Activated naive CD8-positive, alpha-beta T cell treated with anti-CD3 and anti-CD28 coated beads, Interleukin-2, amount 50 U/mL, for 24 hours (primary cell): ENCODE measurements at places on chromosomes 3 and 15.

GRCh38 chr15:65366122-65366892, 11.5 kb downstream of the IGDCC3 start:
- DNase-seq, result no peak

DNA sequence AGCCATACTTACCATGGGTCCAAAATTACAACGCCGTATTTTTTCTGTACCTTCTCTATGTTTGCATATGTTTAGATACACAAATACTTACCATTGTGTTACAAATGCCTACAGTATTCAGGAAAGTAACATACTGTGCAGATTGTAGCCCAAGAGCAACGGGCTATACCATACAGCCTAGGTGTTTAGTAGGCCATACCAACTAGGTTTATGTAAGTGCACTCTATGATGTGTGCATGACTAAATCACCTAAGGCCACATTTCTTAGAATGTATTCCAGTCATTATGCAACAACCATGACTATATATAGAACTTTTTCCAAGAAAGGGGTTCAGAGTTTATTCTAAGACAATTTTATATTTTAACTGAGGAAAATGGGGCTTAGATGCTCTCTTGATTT, 411.7 kb downstream of the MAGI1 start:
- no peak for DNase-seq

GRCh38 chr15:34154725-34155204, 52.9 kb downstream of the PGBD4 start:
- DNase-seq, result no peak

DNA sequence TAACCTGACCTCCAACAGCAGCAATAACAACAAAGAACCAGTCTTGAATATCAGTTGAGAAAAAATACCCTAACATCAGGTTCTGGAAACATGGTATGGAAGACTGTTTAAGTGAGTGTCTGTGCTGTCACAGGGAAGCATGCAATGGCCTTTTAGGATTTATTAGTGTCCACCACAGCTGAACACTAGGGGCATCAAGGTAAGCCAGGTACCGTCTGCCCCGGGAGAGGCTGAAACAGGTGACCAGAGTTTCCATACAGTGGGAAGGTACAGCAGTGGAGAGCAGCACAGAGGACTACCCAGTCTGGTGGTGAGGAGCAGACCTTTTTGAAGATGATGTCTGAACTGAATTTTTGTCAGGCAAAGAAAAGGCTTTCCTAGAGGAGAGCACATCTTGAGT, 18.4 kb downstream of the ZDHHC23 start:
- no peak for DNase-seq

DNA sequence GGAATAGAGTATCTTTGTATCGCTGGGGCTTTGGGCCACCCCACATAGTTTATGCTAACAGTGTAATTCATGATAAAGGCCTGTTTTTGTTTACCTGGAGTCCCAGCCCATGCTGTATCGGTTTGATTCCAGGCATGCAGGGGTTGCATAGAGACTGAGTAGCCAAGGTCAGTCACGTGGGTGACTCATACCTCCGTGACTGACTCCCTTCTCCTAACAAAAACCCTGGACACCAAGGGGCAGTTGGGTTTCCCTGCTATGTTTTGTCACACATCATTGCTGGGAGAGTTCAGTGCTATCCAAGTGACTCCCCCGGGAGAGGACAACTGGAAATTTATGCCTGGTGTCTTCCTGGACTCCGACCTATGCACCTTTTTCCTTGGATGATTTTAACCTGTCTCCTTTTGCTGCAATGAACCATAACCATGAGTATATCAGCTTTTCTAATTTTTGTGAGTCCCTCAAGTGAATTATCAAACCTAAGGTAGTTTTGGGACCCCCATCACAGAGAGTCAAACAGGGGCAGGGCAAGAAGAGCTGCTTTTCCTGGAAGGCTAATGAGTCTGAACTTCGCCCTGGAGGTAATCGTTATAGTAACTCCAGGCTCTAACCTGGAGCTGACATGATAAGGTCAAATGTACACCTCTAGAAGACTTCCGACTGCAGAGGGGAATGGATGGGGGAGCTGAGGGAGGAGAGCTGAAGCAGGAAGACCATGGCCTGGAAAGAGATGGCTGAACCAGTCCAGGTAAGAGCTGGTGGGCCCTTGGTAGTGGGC, 57.0 kb downstream of the SRGAP3 start:
- no peak for DNase-seq

GRCh38 chr3:156997351-156997750, 162.6 kb downstream of the CCNL1 start:
- DNase-seq, result no peak

GRCh38 chr15:68382286-68383007, 49.5 kb downstream of the ITGA11 start:
- DNase-seq, result no peak

DNA sequence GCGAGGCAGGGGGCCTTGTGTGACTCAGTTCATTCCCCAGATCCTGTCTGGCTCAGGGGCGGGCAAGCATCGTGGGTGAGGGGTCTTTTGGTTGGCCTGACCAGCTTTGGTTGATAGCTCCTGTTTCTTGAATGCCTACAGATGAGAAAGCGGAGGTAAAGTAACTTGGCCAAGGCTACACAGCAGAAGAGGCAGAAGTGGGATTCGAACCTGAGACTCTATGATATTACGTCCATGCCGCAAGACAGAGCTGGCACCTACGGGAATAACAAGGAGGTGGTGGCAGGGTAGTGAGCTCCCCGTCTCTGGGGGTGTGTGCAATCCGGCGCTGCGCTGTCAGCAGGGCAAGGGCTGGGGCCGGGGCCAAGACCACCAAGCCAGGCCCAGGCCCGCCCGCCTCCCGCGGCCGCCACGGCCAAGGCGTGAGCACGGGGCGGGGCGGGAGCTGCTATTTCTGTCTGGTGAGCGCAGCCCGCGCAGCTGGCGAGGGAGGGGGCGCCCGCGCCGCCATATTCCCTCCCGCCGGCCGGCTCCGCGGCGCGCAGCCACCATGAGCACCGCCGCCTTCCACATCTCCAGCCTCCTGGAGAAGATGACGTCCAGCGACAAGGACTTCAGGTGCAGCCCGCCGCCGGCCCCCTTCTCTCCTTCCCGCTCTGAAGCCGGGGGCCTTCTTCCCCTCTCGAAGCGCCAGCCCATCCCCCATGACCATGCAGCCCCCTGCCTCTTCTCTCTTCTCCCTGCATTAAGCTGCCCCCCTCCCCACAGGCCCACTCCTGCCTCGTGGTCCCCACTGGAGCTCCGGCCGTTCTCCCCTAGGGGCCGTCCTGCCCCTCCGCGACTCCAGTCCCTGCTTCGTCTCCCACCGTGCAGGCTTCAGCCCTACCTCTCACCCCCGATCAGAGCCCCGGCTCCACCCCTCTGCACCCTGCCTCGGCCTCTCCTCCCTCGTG, at the start of gene CAND2:
CAND2 (plus strand) TSS at position 510 of the 953 bp plus-strand sequence; CDS start at position 551, 41 bp downstream.
- peak; percentile 43 for DNase-seq
